ENCODE measurements at places on chromosomes 4 and X.
A peak's percentile ranks its signal among the peaks of the same experiment; 100 is the strongest.

DNA sequence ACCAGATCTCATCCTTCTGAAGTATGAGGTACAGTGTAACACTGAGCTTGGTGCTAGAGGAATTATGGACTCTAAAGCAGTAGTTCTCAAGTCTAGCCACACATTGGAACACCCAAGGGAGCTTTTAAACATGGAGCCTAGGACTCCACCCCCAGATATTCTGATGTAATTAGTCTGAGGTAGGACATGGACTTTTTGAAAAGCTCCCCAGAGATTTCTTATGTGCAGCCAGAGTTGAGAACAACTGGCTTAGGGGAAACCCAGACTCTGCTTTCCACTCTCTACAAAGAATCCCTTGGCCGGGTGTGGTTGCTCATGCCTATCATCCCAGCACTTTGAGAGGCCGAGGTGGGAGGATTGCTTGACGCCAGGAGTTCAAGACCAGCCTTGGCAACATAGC, 11.6 kb upstream of the GDPD2 start:
- no peak for DNase-seq

DNA sequence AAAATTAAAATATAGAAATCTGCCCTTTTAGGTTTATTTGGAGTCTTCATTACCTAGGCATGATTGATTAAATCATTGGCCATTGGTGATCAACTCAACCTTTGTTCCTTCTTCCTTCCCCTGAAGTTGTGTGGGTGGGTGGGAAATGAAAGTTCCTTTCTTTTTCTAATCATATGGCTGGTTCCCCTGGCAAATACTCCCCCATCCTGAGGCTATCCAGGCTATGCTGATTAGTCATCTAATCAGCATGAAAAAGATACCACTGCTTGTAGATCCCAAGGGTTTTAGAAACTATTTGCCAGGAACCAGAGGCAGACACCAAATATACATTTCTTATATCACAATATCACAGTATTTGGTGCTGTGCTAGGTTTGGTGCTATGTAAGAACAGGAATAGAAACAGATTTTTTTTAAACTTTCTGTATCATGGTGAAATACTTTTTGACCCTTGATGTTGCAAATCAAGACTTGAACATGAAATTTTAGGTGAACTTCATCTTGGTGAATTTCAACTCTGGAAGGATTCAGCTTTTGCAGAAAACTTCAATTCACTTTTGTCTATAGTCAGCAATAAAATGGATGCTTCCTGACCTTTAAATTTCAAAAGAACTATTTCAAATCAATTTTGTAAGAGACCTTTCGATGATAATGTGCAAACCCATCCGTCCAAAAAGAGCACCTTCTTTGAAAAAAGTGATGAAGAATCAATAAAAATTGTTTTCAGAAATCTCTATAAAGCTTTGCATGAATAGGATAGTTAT, 71.1 kb downstream of the CCSER1 start:
- no peak for DNase-seq

GRCh38 chr4:176548571-176548970, 228.8 kb downstream of the SPCS3 start:
- DNase-seq: no peak

- no peak for DNase-seq
These were observed 677.4 kb upstream of the NDST4 start for GRCh38 chr4:115790812-115791211.

GRCh38 chrX:4379071-4379470, 665.6 kb upstream of the PRKX start:
- DNase-seq: no peak

GRCh38 chrX:110002300-110003166, at the start of gene TMEM164:
Gene TMEM164, plus strand, starts transcription at chrX:110003114. Its CDS starts 661 bp downstream, at chrX:110003775.
- peak; percentile 90 for DNase-seq

GRCh38 chr4:158722291-158722916, 792 bp downstream of the PPID start:
- peak; percentile 64 for DNase-seq

GRCh38 chr4:39154009-39154408, 28.3 kb upstream of the WDR19 start:
- DNase-seq: no peak

DNA sequence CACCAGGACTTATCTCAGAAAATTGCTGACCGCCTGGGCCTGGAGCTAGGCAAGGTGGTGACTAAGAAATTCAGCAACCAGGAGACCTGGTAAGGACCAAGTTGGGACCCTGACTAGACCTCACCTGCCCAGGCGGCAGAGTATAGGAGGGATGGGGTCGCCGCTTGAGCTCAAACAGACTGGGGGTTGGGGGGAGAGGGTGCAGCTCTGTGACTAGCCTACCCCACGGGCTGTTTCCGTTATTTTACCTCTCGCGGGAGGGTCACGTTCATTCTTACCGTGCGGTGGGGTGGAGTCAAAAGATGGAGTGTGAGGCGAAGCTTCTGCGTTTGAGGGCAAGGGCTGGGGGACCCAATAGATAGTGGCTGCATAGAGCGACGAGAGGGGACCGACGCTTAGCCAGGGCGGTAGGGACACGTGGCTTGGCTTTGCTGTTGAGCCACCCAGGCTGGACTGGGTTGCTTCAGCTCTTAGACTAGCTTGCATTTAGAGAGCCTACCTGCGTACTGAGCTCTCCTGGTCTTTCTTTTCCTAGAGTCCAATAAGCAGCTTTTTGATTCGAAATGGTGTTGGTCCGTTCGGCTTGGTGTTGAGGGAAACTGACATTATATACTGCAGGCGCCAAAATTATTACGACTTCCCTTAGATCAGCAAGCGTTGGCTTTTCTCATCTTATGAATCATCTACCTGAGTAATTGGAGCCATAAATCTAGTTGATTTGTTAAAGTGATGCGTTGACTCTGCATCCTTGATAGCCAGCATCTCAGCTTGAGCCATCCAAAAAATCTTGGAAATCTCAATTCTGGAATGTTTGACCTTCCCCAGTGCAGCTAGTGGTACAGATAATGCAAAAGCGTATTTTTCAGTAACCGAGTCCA, 591 bp downstream of the PRPS1 start:
- peak; percentile 68 for DNase-seq

GRCh38 chr4:93232883-93233282, 595.7 kb upstream of the ATOH1 start:
- no peak for DNase-seq

DNA sequence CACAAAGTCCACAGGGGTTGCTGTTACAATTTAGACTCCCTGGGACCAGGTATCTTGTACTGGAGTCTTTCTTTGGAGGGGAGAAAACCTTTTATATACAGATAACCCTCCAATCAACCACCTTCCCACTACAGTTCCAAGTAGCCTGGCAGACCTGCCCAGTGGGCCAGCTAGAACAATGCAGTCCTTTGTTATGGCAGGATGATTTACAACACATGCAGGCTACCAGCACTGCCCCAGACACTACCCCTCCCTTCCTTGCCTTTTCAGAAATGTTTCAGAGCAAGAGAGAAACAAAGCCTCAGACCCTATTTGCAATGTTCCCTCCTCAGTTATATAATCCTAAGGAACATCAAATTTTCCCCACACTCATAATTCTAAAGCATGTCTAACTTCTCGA, 11.1 kb downstream of the RASL11B start:
- no peak for DNase-seq

DNA sequence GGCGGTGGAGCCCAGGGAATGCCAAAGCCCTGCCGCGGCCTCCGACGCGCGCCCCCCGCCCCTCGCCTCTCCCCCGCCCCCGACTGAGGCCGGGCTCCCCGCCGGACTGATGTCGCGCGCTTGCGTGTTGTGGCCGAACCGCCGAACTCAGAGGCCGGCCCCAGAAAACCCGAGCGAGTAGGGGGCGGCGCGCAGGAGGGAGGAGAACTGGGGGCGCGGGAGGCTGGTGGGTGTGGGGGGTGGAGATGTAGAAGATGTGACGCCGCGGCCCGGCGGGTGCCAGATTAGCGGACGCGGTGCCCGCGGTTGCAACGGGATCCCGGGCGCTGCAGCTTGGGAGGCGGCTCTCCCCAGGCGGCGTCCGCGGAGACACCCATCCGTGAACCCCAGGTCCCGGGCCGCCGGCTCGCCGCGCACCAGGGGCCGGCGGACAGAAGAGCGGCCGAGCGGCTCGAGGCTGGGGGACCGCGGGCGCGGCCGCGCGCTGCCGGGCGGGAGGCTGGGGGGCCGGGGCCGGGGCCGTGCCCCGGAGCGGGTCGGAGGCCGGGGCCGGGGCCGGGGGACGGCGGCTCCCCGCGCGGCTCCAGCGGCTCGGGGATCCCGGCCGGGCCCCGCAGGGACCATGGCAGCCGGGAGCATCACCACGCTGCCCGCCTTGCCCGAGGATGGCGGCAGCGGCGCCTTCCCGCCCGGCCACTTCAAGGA, at the start of gene FGF2:
TSS of gene FGF2 (plus strand) at position 279 of the 705 bp plus-strand sequence. CDS start at position 623, 344 bp downstream.
- peak; percentile 43 for DNase-seq

DNA sequence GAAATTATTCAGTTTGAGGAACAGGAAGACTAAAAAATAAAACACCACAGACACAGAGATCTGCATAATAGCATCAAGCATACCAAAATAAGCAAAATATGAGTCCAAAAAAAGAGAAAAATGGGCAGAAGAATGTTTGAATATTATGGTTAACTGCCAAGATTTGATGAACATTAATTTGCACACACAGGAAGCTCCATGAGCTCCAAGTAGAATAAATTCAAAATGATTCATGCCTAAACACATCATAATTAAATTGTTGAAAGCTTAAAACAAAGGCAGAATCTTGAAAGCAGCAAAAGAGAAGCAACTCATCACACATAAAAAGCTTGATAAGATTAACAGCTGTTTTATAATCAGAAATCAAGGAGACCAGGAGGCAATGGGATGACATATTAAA, 156.6 kb upstream of the ARSJ start:
- DNase-seq: no peak

DNA sequence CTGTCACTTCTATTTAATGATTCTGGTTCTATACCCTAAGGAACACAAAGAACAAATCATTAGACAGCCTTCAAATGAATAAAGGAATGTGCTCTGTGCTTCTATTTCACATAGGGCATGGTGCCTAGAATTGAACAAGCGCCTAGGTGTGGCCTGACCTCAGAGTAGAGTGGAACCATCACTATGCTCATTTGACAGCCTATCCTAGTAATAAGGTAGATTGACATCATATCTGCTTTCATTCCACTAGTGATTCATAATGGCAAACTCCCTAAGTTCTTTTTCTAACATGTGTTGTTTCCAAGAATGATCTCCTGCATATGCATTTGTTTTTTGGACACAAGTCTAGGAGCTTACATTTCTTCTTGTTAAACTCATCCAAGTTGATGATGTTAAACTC, 36.6 kb downstream of the METTL14 start:
- DNase-seq: no peak

DNA sequence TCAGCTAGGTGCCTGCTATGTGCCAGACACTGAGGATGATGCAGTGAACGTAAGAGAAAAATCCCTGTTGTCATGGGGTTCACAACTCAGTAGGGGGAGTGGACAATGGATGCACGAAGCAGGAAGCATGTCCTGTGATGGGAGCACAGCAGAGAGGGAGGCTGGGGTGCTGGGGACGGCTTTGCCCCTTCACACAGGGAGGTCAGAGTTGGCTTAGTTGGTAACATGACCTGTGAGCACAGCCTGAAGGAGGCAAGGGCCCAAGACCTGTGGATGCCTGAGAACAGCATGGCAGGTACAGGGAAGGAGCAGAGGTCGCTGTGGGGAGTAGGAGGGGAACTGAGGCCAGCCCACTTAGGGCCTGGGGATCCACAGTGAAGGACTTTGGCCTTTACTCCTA, 109.4 kb downstream of the STK32B start:
- DNase-seq: no peak

DNA sequence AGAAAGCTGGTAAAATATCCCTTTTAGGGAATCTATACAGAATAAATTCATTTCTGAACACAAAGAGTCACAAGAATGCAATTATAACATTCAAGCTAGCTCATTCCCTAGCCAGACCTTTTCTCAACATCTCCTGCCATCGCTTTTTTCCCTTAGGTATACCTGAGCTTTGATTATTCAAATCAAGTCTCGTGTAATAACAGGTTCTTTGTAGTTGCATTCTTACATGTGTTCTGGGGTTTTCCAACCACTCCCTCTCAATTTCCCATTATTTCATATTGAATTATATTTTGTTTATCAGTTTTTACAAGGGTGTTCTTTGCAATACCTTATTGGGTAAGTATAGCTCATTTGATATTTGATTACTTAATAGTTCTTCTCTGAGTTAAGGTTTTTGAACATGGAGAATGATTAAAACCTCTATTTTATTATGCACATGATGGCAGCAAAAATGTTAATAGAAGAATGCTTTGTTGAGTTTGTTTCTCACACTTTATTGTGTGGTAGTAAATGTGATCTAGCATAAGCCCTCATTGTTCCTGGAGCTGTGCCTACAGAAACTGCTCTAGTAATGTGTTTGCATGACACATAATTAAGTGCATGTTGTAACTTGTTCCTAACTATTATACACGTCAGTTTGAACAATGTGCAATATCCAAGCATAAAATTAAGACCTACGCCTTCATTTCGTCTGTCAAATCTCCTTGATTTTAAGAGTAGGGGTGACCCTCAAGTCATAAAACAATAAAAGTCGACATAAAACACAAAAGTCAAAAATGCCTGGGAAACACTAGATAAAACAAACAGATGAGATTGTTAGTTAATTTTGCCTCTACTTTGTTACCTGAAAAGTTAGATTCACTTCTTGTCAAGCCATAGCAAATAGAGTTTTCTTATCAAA, 124.0 kb upstream of the POF1B start:
- DNase-seq: no peak

DNA sequence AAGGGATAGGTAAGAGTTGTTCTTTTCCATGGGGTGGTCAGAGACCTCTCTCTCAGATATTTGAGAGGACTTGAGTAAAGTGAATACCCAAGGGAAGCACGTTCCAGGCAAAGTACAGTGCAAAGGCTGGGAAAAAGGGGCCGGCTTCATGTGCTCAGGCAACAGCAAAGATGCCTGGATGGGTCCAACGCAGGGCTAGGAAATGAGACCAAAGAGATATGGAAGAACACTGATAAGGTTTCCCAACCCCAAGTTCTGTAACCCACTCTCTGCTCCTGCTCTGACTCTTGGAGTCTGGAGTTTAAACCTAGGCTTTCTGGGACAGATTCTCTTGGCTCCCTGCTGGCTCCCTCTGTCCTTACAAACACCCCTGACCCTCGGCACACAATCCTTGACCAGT, 36.2 kb upstream of the PROM1 start:
- DNase-seq: no peak

- DNase-seq: no peak
These were observed 62.7 kb upstream of the EDNRA start for GRCh38 chr4:147418226-147418625.

GRCh38 chr4:121654738-121655137, 42.0 kb downstream of the ANXA5 start:
- no peak for DNase-seq

Measured in erythroblast (primary cell).